AML-193 (cell line): ENCODE measurements at places on chromosomes 1 and 21.
A peak's percentile ranks its signal among the peaks of the same experiment; 100 is the strongest.

DNA sequence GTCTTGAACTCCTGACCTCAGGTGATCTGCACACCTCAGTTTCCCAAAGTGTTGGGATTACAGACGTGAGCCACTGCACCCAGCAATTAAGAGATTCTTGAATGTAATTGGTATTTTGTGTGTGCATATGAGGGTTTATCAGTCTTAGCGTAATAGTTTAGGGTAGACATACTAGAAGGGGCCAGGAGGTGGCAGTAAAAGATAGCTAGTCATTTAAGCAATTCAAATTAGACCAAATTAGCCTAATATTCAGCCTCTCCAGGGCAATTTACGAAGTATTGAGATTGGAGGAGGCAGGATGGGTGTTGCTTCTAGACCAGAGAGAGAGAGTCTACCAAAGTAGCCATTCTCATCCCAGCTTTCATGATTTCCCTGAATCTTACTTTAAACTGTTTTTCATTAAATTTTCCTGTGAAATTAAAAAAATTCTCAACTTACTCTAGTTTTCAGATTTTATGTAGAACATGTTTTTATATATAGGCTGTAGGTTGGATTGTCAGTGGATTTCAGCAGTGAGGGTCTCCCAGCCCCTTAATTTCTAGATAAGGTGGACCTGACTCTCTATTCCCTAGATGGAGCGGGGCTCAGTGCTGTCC, 119.7 kb downstream of the HHAT start:
- DNase-seq: peak; percentile 37

- no peak for DNase-seq
These were observed 719 bp downstream of the S100A14 start for GRCh38 chr1:153615406-153615805.

DNA sequence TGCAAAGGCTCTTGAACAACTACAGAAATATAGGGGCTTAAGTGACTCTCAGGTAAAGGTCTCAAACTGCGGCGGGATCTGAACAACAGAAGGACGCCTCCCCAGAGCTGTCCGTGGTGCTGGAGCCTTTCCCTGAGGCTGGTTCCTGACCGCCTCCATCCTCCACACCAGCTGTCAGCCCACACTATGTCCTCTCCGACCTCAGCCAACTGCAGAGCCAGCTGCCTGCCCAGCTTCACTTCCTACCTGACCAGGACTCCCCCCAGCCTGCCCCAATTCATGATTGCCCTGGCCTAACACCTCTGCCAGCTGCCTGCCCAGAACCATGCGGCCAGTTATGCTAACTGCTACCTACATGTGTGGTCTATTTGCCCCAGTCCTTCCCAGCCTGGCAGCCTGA, 63.6 kb upstream of the ZC3H12A start:
- DNase-seq: no peak

DNA sequence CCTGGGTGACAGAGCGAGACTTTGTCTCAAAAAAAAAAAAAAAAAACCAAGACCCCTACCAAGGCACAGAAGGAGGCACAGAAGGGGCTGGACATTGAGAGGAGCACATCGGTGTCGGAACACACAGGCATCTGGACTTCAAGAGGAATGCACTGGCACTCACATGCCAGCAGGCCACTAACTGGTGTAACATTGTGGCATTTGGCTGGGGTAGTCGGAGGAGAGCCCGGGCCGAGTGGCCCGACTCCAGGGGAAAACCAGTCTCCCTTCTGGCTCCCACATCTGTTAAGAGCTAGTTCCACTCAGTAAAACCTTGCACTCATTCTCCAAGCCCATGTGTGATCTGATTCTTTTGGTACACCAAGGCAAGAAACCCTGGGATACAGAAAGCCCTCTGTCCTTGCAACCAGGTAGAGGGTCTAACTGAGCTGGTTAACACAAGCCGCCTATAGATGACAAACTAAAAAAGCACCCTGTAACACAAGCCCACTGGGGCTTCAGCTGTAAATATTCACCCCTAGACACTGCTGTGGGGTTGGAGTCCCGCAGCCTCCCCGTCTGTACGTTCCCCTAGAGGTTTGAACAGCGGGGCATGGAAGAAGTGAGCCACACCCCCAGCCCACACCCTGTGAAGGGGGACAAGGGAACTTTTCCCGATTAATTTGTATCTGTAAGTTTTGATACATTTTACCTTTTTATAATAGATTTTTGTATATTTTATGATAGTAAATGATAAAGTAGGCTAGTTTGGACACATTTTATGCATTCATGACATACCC, 17.2 kb upstream of the AKIRIN1 start:
- no peak for DNase-seq

- no peak for DNase-seq
These were observed 13.9 kb upstream of the LY9 start for GRCh38 chr1:160781914-160782689.

DNA sequence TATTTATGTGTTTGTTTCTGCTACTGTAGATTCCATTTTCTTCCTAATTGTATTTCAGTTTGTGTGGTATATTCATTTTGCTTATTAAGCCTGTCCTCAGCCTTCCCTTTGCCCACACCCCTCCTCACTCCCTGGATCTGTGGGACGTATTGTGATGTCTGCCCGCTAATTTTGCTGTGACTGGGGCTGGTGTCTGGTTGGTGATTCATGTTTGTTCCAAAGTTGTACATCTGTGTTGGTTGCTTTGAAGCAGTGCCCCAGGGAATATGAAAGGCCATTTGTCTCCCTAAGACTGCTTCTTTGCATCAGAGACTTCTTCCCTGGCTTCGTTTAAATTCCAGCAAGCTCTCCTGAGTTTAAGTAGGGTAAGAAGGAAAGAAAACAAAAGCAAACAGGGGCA, 289.5 kb upstream of the SGIP1 start:
- no peak for DNase-seq

DNA sequence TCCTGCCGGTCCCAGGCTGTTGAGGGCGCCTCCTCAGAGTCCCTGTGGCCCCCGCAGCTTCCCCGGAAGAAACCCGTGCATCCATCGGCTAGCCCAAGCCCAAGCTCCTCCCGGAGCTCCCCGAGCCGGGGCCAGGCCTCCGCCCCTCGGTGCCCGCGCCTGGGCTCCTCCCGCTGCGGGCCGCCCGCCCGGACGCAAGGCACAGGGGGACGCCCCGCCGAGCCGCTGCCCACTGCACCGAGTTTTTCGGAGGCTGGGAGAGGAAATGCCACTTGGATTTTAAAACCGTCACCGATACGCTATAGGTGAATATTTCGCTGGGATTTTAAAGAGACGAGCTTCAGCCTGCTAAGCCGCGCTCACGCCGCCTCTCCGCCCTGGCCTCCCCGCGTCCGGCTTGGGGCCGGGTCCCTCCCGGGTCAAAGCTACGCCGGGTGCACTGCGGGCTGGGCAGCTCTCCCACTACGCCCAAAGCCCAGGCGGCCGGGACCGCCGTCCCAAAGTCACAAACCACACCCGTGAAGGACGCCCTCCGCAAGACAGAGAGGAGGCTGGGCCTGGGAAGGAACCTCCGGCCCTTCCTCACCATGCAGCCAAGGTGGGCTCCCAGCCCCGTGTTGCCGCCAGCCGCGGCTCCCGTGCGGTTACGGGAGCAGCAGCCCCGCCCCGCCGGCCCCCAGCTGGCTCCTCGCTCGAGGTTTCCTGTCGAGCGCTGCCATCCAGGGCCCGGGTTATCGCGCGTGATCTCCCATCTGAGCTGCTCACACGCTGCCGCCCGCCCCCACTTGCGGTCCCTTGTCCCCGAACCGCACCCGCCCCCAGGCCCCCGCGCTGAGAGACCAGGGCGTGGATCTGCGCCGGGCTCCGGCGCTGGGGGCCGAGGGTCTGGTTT, 63.2 kb downstream of the CD247 start:
- peak; percentile 28 for DNase-seq

DNA sequence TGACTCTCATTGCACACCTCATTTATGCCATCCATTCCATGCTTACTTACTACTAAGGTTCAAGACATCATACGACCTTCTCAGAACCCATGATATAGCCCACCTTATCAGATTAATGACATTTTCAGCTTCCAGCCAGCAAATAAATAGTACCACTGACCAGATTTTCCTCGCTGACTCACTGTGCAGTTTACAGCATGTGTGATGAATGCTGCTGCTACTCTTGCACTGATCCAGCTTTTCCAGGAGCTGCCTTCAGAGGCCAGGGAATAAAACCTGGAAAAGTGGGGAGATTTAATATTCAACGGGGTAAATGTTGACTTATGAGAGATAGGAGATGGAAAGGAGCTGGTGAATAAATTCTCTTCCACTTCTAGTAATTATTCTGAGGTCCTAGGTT, 247.1 kb downstream of the COL11A1 start:
- no peak for DNase-seq

- DNase-seq: no peak
These were observed 170.2 kb downstream of the RUNX1 start for GRCh38 chr21:34878940-34879339.

- DNase-seq: peak; percentile 74
These were observed 98.4 kb downstream of the EBNA1BP2 start for GRCh38 chr1:43073490-43074230.

DNA sequence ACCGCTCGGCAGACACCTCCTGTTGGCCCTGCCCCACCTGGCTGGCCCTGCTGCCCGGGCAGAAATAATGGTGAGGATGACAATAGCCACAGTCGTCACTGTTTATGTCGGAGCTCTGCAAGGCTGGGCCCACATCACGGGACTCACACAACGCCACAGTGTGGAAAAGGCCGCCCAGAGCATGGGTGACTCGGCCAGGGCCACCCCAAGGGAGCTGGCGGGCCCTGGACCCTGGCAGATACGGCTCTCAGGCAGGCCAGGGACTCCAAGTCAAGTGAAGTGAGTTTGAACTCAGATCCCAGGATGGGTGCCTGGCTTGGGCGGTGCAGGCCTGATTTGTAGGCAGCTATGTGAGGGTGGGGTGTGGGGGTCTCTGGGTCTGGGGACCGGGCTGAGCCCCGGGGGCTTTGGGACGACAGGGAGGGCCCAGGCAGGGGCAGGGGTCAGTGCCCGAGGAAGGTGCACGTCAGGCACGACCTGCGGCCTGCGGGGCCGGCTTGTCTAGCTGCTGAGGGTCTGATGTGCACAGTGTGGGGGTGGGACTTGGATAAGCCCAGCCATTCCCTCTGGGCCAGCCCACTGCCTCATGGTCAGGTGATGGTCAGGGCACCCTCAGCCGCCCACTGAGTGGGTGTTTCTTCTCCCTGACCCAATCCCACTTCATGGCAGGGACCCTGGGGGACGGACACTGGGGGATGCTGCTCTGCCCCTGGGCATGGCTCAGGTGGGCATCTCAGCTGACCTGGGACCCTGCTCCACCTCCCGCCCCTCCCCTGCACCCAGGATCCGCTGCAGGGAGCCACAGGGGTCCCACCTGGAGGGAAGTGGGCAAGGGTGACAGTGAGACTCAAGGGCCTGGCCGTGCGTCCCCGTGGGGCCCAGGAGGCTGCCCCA, 1.0 kb downstream of the RNF223 start:
- DNase-seq: no peak

- peak; percentile 46 for DNase-seq
These were observed 749 bp upstream of the PEX11B start for GRCh38 chr1:145918992-145919939.

DNA sequence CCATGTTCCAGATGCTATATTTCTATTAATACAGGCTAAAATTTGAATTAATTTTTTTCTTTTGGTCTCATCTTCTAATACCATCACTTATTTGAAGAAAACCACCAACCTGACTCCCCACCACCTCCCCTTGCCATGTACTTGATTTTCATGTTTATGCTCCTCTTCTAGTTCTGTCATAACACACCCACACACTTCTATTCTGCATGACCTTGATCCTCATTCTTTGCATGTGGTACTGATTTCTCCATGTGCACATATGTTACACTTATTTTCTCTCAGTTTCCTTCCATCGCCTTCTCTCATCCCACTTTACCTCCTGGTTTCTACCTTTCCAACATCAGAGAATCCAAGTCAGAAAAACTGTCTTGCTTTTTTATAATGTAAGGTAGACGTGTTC, 78.9 kb upstream of the ARID1A start:
- DNase-seq: no peak

- DNase-seq: no peak
These were observed 27.6 kb downstream of the TENT5C start for GRCh38 chr1:117633423-117633822.

- no peak for DNase-seq
These were observed 15.4 kb upstream of the MEX3A start for GRCh38 chr1:156097499-156098178.

DNA sequence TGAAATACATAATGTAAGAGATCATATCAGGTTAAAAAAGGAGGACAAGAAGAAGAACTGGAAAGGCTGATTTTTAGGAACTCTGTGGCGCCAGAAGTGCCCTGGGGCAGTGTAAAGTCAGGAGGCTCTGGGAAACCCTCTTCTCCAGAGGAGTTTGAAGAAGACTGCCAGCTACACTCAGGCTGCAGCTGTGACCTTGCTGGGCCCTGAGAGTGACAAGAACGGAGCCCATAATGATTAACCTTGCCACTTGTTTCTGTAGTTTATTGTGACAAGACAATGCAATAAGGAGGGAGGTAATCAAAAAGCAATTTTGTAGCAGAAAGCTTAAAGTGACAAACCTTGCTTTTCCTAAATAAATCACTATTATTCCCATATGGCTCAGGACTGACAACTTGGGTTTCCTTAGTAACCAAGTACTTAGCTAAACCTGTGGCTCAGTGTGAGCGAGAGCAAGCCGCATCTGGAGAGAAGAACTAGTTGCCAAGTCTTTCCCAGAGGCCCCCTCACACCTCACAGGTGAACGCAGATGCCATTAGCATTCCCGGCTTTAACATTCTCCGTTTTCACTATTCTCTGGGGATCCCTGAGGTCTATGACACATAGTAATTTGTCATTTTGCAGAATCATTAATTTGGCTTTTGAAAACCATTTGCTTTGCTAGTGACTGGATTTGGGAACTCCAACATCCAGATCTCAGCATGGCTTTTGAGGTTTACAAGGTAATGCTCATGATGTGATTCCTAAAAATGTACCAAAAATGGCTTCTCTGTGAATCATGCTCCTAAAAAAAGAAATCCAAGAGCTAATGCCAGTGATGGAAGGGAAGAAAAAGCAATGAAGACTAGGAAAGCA, 115.9 kb downstream of the OMA1 start:
- no peak for DNase-seq

DNA sequence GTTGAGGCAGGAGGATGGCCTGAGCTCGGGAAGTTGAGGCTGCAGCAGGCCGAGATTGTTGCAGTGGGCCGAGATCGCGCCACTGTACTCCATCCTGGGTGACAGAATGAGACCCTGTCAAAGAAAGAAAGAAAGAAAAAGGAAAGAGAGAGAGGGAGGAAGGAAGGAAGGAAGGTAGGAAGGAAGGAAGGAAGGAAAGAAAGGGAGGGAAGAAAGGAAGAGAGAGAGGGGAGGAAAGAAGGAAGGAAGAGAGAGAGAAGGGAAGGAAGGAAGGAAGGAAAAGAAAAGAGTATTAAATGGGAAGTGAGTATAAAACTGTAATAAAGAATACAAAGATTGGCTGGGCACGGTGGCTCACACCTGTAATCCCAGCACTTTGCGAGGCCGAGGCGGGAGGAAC, 18.4 kb upstream of the ABL2 start:
- DNase-seq: no peak
